ENCODE measurements at places on chromosomes 12 and 14. TPM values are rescaled to one million over a fixed set of nuclear protein-coding genes. Genes with fewer than 3 reads are reported as not detected.

DNA sequence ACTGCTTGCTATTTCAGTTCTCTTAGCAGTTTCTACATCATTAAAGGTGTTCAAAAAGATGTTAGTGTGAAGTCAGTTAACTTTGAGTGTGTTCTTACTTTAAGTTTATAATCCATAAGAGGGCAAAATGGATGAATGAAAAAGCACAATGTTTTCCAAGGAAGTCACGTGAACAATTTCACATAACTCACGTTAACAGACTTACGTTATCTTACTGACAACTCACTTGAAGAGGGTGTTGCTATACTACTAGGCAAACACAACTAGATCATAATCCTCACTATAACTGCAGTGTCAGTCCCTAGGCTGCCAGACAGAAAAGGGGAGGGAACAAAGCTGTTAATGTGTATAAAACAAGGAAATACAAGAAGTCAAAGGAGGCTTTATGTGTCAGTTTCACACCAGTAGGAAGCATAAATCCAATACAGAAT is 6.4 kb downstream of the SLC2A13 start:
- DNase-seq, result no peak

DNA sequence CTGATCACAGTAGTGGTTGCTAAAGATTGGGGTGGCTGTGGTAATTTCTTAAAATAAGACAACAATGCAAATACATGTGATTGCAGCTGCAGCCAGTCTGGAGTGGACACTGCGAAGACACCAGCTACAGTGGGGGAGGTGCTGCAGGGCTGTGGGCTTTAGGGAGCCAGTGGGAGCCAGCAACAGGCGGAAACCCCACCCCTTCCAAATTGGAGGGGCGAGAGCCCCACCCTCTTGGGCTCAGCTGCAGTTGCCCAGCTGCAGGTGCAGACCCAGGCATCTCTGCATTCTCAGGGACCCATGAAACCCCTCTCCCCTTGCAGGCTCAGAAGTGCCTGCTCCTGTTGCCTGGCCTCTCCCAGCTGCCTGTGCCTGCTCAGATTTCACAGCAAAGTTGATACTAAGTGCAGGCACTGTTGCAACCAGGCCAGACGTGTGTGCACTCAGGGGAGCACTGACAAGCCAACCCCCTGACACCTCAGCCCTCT is 104.8 kb downstream of the MYF5 start:
- DNase-seq, result no peak

DNA sequence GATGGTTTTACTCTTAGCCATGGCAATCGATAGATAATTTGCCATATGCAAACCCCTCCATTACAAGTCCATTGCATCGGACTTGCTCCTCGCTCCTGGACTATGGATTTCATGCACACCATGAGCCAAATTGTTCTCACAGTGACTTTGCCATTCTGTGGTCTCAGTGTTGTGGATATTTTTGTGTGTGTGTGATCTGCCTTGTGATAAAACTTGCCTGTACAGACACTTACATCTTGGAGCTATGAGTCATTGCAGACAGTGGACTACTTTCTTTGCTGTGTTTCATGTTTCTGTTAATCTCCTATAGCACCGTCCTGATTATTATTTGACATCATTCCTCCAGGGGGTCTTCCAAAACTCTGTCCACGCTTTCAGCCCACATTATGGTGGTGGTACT is 8.4 kb upstream of the OR4K13 start:
- DNase-seq, result no peak

Gene NPFF
- total RNA-seq, result not detected

Gene TSPAN19
- 1.5 TPM for total RNA-seq

Gene PLA2G1B
- not detected for total RNA-seq

- DNase-seq, result no peak
Measured at GRCh38 chr14:51894250-51894649, 33.8 kb downstream of the GNG2 start.

Gene HCAR1
- total RNA-seq, result 0.11 TPM

GRCh38 chr12:81874586-81874985 is 115.4 kb upstream of the PPFIA2 start:
- DNase-seq, result no peak

Gene GLS2
- total RNA-seq, result 67.4 TPM

- DNase-seq, result no peak
Measured at GRCh38 chr14:92581966-92582566, 68.5 kb downstream of the RIN3 start.

GRCh38 chr12:49548822-49549648 is 10.2 kb downstream of the KCNH3 start:
- no peak for DNase-seq

GRCh38 chr12:90690120-90690519 is 264.9 kb downstream of the CCER1 start:
- no peak for DNase-seq

DNA sequence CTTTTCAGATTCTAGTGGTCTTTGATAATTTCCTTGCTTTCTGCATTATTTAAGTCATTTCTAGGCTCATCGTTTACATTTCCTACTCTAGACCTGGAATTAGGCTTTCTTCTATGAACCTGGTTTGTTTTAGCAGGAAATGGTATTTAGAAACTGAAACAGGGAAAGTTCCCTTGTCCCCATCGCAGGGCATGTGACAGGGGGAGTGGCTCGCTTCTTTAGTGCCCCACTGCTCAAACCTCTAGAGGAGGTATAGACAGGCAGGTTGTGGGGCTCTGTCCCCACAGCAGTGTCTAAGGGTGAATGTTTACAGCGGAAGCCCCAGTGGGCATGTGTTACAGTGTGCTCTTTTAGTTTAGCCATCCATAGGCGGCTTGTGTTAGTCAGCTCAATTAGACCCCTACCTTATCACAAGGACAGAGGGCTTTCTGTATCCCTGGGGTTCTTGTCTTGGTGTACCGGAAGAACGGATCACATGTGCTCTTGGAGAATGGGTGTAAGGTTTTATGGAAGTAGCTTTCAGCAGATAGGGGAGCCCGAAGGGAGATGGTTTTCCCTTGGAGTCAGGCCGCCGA is 25.0 kb downstream of the IFT81 start:
- no peak for DNase-seq
